ENCODE measurements at places on chromosomes 7 and 10.

DNA sequence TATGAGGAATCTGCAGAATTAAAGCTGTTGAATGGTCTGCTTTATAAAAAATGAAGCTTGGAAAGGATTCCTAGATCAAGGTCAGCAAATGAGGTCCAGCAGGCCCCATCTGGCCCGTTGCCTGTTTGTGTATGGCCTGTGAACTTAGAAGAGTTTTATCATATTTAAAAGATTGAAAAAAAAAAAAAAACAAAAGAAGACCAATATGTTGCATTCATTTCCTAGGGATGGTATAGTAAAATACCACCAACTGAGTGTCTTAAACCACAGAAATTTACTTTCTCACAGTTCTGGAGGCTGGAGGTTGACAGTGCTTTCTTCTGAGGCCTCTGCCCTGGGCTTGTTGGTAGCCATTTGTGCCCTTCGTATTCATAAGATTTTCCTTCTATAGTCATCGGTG is 109.2 kb downstream of the PPP1R3A start:
- no peak for DNase-seq

GRCh38 chr7:127253281-127254162 is 781 bp upstream of the GRM8 start:
- no peak for DNase-seq

GRCh38 chr7:117231047-117231359 is 91.9 kb downstream of the WNT2 start:
- DNase-seq, result no peak

DNA sequence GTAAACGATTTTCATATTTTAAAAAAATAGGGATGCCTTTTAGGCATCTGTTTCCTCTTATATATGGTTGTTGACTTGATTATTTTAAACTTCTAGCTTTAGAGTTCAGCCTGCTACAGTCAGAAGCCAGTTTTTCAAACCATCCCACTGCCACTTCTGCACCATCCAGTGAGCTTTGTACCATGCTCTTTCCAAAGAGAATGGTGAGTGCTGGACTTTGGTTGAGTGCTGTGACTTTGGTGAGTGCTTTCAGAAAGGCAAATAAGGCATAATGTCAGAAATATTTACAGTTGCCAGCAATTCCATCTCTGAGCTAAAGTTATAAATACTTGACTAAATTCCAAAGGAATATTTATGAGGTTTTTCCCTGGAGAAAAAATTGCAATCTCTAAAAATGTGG is 117.4 kb downstream of the IPMK start:
- no peak for DNase-seq

DNA sequence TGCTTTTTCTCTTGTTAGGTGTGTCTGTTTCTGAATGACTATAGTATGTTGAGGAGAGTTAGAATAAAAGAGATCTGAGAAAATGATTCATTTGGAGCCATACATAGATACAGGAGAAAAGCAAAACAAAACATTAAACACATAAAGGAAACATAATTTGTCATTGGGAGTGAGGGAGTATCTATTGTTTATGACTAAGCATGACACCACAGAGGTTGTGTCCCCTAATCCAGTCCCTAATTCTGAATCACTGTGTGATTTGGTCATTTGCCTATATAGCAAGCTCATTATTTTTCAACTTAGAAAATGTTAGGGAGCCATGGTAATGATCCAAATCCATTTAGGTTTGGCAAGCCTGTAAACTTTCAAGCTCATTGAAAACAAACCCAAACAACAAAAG is 132.3 kb upstream of the BMPER start:
- DNase-seq, result no peak

GRCh38 chr7:102065226-102065625 is 221.4 kb upstream of the SH2B2 start:
- DNase-seq, result no peak

DNA sequence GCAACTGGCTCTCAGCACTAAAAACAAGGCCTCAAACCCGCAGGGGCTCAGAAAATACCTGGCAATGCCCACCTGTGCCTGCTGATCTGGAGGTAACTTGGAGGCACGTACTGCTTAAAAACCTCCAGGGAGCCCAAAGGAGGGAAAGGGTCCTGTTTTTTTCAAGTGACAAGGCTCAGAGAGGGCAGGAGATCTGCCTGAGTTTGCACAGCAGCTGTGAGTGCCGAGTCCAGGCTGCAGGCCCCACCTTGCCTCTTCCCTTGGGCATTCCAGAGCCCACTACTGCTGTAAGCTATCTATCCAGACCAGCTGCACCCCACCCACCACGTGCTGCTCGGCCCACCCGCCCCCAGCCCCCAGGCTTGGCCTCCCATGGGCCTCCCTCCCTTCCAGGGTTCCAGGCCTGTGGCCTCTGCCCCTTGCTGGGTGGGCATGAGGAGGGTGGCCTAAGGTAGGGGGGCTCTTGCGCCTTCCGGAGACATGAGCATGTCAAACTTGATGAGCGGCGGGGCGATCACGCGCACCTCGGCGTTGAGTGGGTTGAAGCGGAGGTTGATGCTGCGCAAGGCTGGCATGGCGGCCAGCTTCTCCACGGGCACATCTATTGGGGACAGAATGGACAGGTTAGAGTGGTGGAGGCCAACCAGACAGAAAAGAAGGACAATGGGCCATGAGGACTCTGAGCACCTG is 17.2 kb upstream of the NPFFR1 start:
- no peak for DNase-seq

- no peak for DNase-seq
Measured at GRCh38 chr7:92840316-92840715, 3.9 kb upstream of the CDK6 start.

- no peak for DNase-seq
Measured at GRCh38 chr10:86375204-86375603, 8.6 kb upstream of the GRID1 start.

- DNase-seq, result no peak
Measured at GRCh38 chr7:98641646-98642500, 24.8 kb downstream of the NPTX2 start.

DNA sequence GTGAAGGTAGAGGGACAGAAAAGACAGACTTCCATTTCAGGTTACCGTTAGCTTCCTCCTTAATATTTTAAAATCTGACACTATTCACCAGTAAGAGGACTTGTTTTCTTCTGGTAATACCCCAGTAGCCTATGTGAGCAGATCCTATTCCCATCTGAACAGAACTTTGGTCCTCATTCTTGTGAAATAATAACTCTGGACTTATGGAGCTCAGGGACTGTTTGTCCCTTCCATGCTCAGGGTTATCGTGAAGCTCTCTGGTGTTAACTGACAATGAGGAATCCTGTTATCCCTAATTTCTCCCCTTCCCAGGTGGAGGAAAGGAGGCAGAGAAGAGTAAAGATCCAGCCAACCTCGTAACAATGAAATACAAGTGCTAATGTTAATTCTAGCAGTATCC is 47.0 kb upstream of the ANKRD1 start:
- no peak for DNase-seq

- DNase-seq, result no peak
Measured at GRCh38 chr10:48595539-48595932, 9.3 kb downstream of the ARHGAP22 start.

GRCh38 chr10:128151031-128151430 is 24.8 kb upstream of the MKI67 start:
- DNase-seq, result no peak

- DNase-seq, result no peak
Measured at GRCh38 chr7:136086712-136087111, 109.6 kb upstream of the MTPN start.

- DNase-seq, result no peak
Measured at GRCh38 chr10:12603766-12604470, 254.6 kb downstream of the CAMK1D start.

DNA sequence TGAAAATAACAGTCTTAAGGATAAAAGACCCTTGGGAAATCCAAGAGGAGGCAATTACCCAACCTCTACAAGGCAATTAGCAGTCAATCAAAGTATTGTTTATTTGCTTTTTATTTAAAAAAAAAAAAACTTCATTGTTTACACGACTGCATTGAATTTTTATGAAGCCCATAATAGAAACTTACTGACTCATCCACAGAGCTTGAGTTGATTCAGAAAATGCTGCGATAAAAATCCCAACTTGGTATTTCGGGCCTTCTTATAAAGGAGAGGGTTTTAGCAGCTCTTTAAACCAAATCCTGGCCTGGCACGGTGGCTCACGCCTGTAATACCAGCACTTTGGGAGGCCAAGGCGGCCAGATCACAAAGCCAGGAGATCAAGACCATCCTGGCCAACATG is 69.2 kb upstream of the PALS2 start:
- DNase-seq, result no peak

DNA sequence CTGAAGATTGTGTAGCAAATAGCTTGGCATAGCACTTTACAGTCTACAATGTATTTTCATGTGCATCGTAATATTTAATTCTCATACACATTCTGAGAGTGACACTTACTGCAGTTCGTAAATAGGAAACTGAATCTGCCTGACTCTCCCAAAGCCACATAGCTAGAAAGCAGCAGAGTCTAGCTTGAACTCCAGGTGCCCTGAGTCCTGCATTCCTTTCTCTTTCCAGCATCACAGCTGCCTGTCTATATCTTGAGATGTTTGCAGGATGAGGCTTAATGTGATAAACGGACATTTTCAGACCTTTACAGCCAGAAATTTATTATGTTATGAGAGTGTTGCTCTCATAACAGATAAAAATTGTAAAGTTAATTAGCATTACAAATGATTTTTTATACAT is 132.9 kb upstream of the PLXDC2 start:
- no peak for DNase-seq

DNA sequence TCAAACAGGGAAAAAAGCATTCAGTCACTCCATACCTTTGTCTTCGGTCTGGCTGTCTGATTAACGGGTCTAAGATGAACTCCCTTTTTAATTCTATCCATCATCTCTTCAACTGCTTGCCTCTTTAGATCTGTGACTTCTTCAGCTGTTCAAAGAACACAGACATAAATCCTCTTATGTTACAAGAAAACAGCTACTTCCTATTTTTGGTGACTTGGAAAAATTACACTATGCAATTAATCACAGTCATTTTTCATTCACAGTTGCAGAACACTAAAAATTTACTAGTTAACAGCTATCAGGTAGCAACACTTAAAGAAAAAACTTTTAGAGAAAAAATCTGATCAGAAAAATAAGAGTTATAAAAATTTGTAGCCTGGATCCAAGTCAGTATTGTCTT is 66.0 kb downstream of the ENO4 start:
- no peak for DNase-seq

DNA sequence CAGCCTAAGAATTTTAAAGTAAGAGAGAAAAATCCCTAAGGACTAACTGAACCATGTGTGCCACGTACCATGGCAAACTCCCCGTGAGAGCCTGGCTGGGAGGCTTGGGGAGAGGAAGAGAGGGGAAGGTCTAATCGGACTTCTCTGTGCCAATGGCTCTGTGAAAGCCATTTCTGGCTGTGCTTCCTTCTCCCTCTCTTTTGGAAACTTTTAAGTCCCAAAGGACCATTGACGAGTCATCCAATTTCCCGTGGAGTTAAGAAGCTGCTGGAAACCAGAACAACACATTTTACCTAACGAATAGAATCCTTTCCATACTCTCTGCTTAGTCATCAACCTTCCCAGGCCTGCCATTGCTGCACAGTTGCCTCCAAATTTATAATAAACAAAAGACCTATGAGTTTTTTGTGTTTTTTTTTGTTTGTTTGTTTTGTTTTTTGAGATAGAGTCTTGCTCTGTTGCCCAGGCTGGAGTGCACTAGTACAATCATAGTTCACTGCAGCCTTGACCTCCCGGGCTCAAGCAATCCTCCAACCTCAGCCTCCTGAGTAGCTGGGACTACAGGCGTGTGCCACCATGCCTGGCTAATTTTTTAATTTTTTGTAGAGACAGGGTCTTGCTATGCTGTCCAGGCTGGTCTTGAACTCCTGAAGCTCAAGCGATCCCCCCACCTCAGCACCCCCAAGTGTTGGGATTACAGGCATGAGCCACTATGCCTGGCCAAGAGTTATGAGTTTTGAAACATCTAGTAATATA is 13.2 kb downstream of the LAMB1 start:
- no peak for DNase-seq

DNA sequence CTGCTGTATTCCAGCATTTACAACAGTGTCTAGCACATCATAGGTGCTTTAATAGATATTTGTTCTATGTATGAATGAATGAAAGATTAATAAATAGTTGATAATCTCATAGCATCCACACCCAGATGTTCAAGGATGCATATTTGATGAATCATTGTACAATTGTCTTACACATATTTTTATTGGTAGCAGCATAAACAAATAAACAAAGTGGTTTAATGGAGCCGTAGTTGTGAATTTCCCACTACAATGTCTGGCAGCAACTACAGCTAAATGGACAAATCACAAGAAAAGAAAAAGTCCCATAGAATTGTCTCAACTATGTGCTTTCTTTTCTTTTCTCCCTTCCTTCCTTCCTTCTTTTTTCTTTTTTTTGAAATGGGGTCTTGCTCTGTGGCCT is 150.8 kb downstream of the NRP1 start:
- no peak for DNase-seq

DNA sequence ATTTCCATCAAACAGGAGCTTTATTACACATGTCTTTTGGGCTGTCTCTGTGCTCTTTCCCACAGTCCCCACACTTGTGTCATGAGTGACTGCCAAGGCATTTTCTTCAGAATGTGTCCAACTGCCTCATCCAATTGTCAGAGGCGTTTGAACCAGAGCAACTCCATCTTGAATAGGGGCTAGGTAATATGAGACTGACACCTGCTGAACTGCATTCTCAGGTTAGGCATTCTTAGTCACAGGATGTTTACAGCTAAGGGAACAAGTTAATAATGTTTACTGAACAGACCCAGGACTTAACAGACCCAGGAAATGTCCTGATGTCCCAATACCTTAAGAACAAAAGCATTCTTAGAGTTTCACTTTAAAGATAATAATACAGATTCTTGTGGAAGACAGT is 595.5 kb downstream of the REEP3 start:
- DNase-seq, result no peak

DNA sequence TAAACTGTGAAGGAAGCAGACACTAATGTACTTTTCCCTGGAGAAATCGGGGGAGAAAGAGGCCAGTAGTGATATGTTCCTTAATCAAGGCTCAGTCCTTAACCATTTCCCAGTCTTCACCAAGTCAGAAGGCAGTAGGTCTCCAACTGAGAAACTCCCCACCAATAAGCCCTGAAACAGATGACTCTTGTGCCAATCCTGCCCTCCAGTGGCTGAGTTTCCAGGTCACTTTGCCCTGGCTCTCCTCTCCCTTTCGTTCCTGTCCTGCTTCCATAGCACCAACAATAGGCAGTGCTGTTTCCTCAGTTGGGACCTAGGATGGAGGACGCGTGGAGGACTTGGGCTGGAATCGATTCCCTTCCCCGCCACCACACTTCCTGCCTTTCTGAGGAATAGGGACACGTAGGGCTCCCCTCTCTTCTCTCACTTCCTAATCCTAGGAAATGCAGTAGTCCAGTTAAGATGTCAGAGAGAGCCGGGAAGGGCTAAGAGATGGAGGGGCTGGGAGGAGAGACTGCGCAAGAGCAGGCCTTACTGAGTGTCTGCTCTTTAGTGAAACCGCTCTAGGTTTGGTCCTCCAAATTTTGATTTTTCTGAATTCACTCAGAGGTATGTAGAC is 23.4 kb downstream of the ATOH7 start:
- DNase-seq, result no peak

DNA sequence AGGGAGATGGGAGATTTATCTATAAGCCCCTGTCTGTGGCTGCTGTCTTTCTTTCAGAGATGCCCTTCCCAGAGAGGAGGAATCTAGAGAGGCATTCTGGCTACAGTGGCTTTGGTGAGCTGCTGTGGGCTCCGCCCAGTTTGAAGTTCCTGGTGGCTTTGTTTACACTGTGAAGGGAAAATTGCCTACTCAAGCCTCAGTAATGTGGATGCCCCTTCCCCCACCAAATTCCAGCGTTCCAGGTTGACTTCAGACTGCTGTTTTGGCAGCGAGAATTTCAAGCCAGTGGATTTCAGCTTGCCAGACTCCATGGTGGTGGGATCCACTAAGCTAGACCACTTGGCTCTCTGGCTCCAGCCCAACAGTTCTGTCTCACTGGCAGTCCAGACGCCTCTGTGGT is 951.6 kb downstream of the CCSER2 start:
- no peak for DNase-seq
